H54 (cell line): ENCODE measurements at places on chromosomes 11 and 22.

DNA sequence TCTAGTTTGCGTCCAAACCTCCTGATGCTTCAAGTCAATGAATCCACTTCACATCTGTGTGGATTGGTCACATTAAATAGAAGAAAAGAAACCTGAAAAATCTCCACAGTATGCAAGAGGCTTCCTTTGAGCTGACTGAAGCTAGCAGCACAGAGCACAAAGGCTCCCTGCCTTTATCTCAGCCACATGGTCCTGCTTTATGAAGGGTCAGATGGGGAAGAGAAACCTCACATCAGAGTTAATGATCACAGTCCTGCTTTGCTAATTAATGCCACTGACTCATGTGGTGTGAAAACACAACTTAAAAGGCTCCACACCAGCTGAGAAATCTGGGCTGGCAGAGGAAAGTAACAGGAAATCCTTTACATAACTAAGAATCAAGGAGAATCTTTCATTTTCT, 1291.0 kb downstream of the LRRC4C start:
- DNase-seq, result no peak

- peak; percentile 8 for DNase-seq
These were observed 121.1 kb upstream of the TMEM45B start for GRCh38 chr11:129694538-129694937.

GRCh38 chr11:85407648-85408047, 219.5 kb downstream of the DLG2 start:
- no peak for DNase-seq

GRCh38 chr11:34259087-34259486, 98.7 kb downstream of the ABTB2 start:
- no peak for DNase-seq

GRCh38 chr11:68150037-68150436, 28.8 kb upstream of the CHKA start:
- peak; percentile 52 for DNase-seq

DNA sequence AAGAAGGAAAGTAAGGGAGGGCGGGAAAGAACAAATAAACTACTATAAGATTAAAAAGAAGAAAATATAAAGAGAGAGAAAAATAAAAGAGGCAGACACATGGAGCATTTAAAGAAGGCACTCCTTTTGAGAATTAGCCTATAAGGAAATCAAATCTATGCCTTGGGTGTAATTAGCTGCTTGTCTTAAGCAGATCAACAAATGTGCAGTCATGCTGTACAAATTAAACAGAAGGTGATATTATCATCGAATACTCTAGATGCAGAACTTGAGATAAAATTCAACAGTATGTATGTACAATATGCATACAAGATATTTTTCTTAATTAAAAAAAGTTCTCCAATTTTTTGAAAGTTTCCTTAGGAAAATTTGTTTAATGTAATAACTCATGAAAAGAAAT, 623.0 kb upstream of the CHORDC1 start:
- DNase-seq, result no peak

DNA sequence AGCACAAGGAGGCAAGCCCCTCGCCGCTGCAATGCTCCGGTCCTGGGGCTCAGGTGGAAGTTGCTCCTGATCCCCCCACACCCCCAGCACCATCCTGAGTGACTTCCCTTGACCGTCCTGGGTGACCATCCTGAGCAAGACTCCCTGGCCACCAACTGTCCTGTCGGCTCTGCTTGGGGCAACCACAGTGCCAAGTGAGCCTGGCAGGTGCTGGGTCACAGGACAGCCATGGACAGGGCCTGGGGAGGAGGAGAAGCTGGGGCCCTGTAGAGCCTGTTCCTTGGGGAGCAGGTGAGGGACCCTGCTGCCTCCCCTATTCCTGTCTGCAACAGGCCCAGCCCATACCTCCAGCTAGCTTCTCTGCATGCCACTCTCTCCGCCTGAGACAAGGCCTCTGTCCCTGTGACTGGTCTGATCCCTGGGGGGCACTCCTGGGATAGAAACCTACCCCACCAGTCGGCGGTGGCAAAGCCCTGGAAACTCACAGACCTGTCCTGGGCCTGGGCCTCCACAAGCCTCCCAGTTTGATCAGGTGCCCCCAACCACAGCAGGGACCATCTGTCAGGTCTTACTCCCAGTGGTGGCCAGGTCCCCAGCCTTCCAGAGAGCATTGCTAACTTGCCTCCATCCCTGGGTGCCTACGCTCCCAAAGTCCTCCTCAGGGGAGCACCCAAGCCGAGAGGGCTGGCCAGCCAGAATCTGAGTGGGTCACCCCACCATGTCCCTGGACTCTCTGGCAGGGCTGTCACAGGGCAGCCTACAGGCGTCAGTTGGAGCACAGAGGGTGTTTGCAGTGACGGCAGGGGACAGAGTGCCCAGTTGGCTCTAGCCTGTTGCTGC, 68.7 kb upstream of the WNT7B start:
- no peak for DNase-seq

- DNase-seq, result no peak
These were observed 130.4 kb downstream of the UVRAG start for GRCh38 chr11:75945446-75945845.

- DNase-seq, result no peak
These were observed 68.9 kb upstream of the GNAZ start for GRCh38 chr22:23001463-23001862.

GRCh38 chr11:74494916-74495315, 1.4 kb upstream of the LIPT2 start:
- DNase-seq, result no peak

DNA sequence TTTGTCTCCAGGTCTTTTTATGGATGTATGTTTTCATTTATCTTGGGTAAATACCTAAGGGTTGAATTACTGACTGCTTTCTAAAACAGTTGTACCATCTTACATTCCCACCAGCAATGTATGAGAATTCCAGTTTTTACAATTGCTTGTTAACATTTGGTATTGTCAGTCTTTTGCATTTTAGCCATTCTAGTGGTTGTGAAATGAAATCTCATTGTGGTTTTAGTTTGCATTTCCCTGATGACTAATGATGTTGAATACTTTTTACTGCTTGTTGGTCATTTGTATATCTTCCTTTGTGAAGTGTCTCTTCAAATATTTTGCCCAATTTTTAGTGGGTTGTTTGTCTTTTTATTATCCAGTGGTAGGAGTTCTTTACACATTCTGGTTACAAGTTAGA, 92.8 kb downstream of the ARFGAP2 start:
- no peak for DNase-seq

DNA sequence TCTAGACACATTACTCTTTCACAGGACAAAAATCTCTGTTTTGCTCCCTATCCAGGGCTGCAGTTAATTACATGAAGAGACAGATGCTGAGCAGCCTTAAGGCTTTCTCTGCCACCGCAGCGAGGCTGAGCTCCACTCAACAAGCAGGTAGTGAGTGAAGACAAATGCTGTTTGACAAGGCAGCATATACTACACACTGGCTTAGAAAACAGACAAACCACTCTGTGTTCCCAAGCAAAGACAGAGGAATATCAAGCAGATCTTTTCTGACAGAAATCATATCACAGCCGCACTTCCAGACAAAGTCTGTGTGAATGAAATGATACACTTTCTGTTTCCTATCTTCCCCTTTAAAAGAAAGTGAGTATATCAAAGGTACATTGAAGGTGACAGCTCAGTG, 368.1 kb downstream of the DCDC1 start:
- no peak for DNase-seq

GRCh38 chr22:29312218-29313125, 3.0 kb downstream of the RASL10A start:
- DNase-seq, result no peak

DNA sequence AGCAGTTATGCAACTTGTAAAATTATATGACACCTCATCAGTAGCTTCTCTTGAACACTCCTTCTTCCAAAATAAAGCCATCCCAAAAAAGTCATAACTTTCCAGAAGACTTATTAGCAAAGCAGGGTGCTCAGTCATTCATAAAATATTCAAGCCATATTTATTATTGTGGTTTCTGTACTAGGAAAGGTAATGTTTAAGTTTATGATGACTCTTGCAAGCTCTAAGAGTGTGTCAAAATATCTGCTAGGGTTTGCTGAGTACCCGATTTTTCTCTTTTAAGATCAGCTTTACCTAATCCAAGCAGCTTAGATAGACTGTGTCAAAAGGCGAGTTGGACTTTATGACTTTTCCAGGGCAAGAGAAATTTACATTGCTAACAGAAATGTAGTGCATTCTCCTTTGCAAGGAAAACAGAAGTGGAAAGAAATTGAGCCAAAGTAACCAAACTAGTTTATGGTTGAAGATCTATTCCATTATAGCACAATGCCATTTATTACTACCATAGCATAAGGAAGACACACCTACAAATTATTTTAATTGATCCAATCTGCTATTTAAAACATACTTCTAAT, 98.0 kb upstream of the SOX6 start:
- DNase-seq, result no peak

GRCh38 chr22:45202333-45203149, 38.2 kb downstream of the KIAA0930 start:
- no peak for DNase-seq

DNA sequence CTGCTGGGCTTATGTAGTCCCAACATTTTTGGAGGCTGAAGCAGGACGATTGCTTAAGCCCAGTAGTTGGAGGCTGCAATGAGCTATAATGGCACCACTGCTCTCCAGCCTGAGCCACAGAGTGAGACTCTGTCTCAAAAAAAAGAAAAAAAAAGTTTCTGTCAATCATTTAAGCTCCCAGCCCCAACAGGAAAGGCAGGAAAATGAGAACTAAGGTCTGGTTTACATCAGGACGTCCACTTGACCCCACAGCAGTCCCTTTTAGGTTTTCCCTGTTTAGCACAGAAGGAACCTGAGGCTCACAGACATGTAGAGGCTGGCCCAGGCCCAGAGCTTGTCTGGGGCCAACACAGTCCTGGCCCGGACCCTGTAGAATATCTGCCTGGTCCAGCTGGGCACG, 9.2 kb upstream of the TTLL1 start:
- DNase-seq, result no peak

DNA sequence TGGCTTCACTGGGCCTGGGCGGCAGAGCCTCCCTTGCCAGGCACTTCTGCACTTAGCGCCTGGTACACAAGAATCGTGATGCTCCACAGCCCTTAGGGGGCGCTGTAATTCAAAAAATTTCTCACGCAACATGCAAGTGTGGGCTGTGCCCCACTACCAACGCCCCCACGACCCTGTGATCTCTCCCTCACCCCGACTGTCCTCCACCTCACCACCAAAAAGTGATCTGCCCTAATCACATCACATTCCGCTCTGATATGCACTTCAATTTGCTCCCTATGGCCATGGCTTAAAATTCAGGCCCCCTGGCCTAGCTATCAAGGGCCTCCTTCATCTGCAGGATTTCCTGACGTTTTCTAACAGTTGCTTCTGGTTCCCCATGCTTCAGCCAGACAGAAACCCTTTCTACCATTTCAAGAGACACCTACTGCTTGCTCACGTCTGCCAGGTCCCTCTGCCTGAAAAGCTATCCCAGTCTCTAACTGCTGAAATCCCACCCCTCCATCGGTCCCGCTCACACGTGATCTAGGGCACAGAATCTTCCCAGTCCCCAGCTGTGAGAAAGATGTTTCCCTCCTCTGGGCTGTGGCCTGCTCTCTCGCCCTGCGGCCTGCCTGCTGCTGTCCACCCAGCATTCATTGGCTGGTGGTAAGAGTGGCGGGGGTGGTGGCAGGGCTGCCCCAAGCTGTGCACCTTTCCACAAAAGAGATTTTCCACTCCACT, 27.9 kb upstream of the LRRC32 start:
- no peak for DNase-seq

DNA sequence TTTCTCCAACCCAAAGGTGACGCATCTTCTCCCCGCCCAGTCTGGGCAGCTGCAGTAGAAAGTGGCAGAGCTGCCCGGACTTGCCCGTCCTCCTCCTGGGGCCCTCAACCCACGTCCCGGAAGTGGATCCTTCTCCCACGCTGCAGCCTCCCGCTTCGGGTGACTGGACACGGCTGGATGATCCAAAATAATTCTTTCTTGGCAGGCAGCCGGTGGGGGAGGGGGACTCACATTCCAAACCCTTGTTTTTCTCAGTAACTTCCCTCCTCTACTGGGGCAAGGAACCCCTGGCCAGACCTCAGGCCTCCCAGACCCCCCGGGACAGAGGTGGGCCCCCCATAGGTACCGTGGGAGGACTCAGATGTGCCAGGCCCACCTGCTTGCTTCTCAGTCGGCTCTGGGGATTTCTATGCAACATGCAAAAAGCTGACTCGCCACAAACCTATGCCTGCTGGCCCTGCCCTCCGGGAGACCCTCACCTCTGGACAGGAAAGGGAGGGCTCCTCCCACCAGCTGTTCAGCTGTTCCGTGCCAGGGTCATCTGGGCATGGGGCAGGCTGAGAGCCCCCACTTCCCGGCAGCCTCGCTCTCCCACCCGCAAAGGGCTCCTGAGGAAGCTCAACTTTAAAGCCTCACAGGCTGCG, 1.4 kb downstream of the PLXNB2 start:
- DNase-seq, result peak; percentile 97

- DNase-seq, result no peak
These were observed 365.3 kb downstream of the CTTN start for GRCh38 chr11:70763606-70764005.

GRCh38 chr11:115873813-115874212, 369.6 kb upstream of the CADM1 start:
- no peak for DNase-seq

- DNase-seq, result no peak
These were observed 46.6 kb upstream of the RBFOX2 start for GRCh38 chr22:36075230-36075629.

- no peak for DNase-seq
These were observed 104.0 kb upstream of the PITPNB start for GRCh38 chr22:28023036-28023435.

DNA sequence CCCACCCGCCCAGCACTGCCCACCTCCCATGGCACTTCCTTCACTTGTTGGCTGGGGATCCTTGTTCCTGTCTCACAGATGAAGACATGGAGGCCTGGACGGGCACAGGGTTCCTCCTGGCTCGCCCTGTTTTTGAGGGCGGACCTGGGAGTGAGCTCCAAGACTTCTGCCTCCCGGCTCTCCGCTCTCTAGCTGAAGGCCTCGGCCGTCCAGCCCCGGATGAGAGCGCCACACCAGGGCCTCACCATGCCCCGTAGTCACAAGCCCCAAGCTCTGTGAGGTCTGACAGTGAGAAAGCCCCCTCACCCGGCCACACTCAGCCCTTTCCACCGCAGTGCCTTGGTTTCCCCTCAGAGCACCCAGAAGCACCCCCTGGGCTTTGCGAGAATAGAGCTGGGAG, 9.1 kb downstream of the TPCN2 start:
- no peak for DNase-seq
